SW 1271 (cell line): ENCODE measurements at places on chromosomes 5 and 9.
A peak's percentile ranks its signal among the peaks of the same experiment; 100 is the strongest.

GRCh38 chr9:137202966-137203365 is 2.4 kb upstream of the TPRN start:
- no peak for DNase-seq

DNA sequence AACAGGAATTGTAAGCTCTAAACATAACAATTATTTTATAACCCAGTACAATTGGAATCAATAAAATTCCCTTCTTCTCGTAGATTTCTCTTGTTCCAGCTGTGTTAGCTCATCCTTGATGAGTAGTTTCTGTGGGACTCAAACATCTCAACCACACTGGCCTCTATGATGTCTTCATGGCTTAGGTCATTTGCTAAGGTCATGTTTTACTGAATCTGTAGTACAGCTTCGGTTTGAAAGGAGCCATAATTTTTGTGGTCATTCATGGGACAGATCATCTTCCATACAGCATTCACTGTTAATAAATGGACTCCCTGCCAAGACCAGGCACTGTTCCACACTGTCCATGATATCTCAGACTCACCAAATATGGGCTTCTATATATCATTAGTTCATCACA is 369.0 kb upstream of the RFX3 start:
- no peak for DNase-seq

GRCh38 chr9:22103685-22104575 is 94.8 kb upstream of the CDKN2B start:
- no peak for DNase-seq

- DNase-seq, result peak; percentile 34
Observed at GRCh38 chr5:98510143-98510985, 263.1 kb upstream of the RGMB start.

DNA sequence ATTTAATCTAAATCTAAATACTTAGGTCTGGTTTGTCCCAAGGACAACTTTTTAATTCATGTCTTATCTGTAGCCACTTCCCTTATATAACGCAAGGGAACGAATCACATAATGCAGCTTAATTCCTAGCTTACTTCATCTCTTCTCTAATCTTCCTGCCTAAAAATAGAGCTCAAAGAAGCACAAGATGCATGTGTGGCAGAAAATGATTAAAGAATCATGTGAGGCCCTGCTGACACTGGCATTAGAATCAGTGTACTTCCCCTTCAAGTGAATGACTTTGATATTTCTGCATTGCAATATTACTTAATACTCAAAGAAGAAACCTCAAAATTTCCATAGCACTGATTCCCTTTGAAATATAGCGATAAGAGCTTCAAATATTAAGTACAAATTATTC is 317.9 kb upstream of the FTMT start:
- no peak for DNase-seq
